ENCODE measurements at places on chromosomes 4 and X.

DNA sequence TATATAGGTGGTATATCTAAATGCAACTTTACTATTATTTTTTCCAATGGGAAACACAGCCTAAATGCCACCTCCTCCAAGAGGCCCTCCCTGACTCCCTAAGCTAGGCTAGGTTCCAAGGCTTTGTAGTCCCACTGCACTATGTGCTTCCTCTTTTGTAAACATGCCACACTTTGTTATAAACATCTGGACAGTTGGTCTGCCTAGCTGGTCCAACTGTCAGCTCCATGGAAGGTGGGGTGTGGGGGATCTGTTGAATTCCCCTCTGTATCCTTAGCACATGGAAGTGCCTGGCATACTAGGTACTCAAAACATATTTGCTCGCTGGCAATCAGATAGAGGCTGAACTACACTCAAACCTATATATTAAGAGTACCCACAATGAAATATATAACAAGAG lies 63.4 kb downstream of the SLC9A7 start:
- no peak for DNase-seq

GRCh38 chr4:80831383-80832361 lies 198.8 kb upstream of the BMP3 start:
- DNase-seq = no peak

GRCh38 chr4:112005027-112005426 lies 140.2 kb upstream of the FAM241A start:
- DNase-seq = no peak

GRCh38 chrX:106621836-106622235 lies 10.1 kb downstream of the RADX start:
- no peak for DNase-seq

- no peak for DNase-seq
Measured at GRCh38 chrX:104172121-104172520, 5.9 kb downstream of the FAM199X start.

DNA sequence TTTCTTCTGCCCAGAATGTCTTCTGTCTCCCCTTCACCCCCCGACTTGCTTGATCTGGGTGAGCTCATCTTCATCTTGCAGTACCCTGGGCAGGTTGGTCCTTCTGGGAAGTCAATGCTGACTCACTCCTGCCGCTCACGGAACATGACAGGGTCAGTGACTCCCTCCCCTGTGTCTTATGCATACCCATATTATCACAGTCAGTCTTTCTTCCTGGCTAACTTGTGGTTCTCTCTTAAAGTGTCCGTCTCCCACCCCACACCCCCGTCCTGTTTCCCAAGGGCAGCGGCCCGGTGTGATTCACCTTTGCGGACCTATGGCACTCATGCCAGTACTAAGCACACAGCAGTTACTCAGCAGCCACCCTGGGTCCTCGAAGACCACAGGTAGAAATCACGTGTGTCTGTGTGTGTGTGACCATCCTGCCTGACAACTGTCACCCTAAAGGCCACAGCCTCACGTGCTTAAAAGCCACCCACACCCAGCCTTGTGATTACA lies 17.7 kb downstream of the IQSEC2 start:
- DNase-seq = no peak

GRCh38 chr4:76687746-76688448 lies 210.0 kb downstream of the SOWAHB start:
- DNase-seq = no peak

- no peak for DNase-seq
Measured at GRCh38 chr4:141560056-141560455, 76.3 kb upstream of the IL15 start.

- no peak for DNase-seq
Measured at GRCh38 chrX:54509400-54509799, 13.4 kb upstream of the FGD1 start.

- no peak for DNase-seq
Measured at GRCh38 chr4:98672583-98673287, 14.3 kb upstream of the TSPAN5 start.
